ENCODE measurements at places on chromosomes 2 and 18.

- no peak for DNase-seq
Measured at GRCh38 chr18:58870130-58870529, 5.5 kb downstream of the ZNF532 start.

- DNase-seq: no peak
Measured at GRCh38 chr2:134628453-134628852, 90.3 kb downstream of the TMEM163 start.

GRCh38 chr18:64287926-64288325 lies 139.0 kb upstream of the LINC00305 start:
- no peak for DNase-seq

DNA sequence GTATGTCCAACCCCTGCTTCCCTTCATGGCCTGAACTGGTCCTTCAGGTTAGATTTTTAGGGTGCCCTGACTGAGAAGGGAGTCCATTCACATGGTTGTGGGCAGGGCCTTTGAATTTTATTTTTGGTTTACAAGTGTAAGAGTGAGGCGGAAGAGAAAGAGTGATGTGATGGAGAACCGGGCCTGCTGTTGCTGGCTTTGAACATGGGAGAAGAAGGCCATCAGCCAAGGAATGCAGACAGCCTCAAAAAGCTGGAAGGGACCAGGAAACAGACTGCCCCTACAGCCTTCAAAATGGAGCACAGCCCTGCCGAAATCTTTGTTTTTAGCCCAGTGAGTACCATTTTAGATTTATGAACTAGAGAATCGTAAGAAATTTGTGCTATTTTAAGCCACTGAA lies 105.0 kb downstream of the CDK15 start:
- DNase-seq: no peak

DNA sequence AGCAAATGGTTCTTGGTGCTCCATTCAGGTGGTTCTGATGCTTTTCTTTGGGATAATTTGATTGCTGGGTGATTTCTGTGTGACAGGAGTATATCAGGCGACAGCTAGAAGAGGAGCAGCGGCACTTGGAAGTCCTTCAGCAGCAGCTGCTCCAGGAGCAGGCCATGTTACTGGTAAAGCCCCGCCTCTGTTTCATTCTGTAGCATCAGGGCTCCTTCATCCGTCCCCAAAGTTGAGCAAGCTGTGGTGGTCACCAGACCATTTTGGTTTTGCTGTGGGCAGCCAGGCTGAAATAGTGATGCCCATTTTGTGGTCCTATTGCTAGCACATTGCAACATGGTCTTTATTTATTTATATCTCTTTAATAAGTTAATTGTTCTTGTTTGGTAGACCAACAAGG lies 132.8 kb upstream of the IL1R2 start:
- DNase-seq: no peak

DNA sequence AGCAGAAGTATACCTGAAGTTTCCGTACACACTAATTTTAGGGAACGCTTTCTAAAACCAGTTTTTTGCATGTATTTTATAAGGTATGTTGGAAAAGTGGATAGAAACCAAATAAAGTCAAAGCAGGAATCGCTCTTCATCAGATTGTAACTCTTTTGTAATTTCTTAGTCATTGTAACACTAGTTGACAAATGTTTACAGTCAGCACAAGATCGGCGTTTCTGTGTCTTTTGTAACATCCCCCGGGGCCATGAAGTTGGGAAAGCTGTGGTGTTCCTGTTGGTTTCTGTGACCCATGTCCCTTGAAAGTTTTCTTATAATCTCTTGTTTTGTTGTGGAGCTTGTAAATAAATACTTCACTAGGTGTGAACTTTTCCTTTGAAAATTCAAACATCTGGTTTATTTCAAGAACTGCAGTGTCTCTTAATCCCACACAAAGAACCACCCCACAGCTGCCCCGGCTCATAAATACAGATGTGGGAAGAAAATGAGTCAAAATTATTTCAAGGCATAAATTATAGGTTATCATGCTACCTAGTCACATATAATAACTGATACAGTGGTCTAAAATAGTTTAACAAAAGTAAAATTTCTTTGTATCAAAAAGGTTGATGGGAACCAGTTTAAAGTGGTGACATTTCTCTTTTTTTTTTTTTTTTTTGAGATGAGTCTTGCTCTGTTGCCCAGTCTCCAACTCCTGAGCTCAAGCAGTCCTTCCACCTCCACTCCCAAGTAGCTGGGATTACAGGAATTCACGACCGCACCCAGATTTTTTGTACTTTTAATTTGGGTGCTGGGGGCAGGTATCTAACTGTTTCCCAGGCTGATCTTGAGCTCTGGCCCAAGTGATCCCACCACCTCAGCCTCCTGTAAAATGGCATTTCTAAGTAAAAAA lies 751 bp upstream of the NMI start:
- no peak for DNase-seq

GRCh38 chr2:127185705-127186104 lies 34.4 kb downstream of the CYP27C1 start:
- DNase-seq: no peak

DNA sequence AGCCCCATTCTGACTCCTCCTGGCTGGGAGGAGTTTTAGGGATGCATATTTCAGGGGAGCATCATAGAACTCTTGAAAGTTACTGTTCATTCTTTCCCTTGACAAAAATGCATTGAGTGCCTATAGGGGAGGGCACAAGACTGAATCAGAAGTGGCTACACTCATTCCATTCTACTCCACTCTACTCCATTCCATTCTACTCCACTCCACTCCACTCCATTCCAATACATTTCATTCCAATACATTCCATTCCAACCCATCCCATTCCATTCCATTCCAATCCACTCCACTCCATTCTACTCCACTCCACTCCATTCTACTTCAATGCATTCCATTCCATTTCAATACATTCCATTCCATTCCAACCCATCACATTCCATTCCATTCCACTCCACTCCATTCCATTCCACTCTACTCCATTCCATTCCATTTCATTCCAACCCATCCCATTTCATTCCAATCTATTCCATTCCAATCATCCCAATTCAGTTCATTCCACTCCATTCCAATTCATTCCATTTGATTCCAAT lies 110.8 kb downstream of the LOXHD1 start:
- no peak for DNase-seq

GRCh38 chr2:138474100-138474825 lies 27.3 kb upstream of the SPOPL start:
- no peak for DNase-seq

- DNase-seq: no peak
Measured at GRCh38 chr18:14925281-14925709, 177.3 kb downstream of the ANKRD30B start.

GRCh38 chr2:151771599-151772358 lies 37.5 kb upstream of the NEB start:
- no peak for DNase-seq

- DNase-seq: no peak
Measured at GRCh38 chr2:224780106-224780505, 63.9 kb upstream of the CCDC195 start.

- DNase-seq: no peak
Measured at GRCh38 chr2:96091141-96091710, 25.1 kb downstream of the ADRA2B start.
